ENCODE measurements at places on chromosomes 3 and 15.

GRCh38 chr3:81601707-81602305, 159.6 kb downstream of the GBE1 start:
- DNase-seq, result no peak

DNA sequence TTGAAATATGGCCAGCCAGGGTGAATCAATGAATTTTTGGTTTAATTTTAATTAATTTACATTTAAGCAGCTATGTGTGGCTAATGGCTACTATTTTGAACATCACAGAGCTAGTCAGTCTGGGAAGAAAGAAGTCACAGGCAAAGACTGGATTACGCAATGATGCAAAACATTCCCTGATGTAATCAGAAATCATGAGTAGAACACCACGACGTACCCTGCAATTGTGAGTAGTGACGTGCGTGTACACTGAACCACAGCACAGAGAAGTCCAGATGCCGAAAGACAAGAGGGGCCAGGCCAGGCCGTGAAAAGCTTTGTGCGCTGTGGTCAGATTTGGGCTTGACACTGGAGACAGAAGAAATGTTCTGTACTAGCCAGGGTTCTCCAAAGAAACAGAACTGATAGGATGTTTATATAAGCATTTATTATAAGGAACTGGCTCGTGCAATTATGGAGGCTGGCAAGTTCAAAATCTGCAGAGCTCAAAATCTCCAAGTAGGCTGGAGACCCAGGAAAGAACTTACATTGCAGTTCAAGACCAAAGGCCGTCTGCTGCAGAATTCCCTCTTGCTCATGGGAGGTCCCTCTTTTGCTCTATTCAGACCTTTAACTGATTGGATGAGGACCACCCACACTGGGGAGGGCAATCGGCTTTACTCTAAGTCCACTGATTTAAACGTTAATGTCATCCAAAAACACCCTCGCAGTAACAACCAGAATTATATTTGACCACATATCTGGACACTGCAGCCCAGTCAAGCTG, 44.6 kb downstream of the SH3BP5 start:
- DNase-seq, result no peak

GRCh38 chr3:175798326-175798725, 939.2 kb downstream of the NAALADL2 start:
- no peak for DNase-seq

GRCh38 chr3:13052191-13052820, 20.9 kb downstream of the IQSEC1 start:
- DNase-seq, result no peak

DNA sequence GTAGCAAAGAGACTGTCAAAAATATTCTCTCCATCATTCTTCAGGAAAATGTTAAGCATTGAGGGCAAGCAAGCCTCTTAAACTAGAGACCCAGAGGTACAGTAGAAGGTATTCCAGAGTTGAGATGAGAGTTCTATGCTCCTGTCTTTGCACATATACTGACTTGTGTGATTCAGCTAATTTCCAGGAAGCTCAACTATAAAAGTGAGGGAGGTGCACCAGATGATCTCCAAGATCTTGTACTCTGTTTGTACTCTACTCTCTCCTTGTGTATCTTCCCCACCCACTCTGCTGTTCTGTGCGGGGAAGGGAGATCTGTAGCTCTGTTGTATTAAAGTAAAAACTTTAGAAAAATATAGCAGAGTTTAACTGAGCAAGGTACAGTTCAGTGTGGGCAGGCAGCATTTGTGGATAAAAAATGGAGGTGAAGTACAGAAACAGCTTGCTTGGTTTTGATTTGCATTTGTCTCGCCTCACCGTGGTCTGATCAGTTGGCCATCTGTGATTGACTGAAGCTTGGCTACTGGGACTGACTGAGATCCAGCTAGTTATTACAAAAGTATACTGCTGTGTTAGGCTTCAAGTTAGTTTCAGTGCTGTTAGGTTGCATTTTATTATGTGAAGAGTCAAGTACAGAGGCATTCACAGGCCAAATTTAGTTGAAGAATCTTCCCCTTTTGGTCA, 463.1 kb upstream of the GOLIM4 start:
- no peak for DNase-seq

DNA sequence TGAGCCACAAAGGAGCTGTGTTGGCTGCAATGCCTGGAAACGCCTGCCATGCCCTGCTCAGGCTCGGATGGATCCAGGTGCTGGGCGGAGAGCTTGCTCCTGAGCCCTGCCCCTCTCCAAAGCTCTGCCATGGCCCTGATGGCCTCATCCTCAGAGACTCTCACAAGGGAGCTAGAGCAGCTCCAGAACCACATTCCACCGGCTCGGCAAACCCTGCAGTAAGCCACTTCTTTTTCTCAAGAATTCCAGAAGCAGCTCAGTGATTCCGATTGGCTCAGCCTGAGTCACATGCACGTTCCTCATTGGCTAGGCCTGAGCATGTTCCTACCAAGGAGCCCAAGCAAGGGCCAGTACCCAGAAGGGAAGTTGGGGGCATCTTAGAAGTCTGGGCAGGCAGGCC, 24.8 kb downstream of the TPRA1 start:
- no peak for DNase-seq

- peak; percentile 11 for DNase-seq
Observed at GRCh38 chr15:70902107-70902506, 9.5 kb downstream of the LRRC49 start.

DNA sequence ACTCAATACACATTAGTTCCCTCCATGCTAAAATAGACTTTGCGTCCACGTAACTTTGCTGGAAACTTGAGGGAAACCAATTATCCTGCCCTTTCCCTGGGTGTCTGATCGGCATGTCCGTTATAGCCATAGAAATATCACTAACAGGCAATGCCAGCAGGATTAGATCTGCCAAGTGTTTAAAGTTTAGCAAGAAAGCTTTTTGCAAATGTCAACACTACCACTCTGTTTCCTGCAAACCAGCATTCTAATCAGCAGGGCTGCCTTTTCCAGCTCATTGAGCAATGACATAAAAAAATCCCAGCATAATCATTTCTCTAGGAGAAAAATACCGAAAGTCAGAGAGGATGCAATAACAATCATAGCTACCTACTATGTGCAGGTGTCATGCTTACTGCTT, 60.9 kb downstream of the NOX5 start:
- DNase-seq, result no peak

DNA sequence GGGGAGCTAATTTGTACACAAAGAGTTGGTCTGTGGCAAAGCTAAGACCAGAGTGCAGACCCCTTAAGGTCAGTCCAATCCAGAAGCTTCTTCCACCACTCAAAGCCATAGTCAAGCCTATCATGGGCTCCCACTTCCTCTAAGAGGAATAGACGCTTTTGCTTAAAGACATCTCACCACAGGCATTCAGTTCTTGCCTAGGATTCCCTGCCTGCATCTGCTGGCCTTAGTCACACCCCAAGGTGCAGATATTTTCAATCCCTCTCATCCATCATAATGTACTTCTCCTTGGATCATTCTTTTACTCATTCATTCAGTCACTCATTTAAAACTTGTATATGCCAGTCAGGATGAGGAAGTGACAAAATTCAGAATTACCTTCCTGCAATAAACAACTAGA, 179.6 kb upstream of the STT3B start:
- DNase-seq, result no peak

DNA sequence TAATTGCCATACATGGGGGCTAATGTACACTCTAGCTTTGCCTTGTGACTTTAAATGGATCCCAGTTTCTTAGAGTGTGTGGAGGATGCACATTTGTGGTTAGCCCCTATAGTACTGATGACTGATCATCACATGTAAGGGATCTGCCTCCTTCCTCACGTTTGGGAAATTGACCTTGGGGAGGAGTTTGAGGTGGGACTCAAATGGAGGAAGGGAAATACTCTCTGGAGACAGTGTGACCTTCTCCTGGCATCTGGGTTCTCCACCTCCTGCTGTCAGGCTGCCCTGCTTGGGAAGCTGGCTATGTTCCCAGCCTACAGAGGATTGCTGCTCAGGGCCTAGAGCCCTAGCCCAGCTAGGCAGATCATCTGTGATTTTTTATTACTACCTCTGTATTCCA, 48.7 kb downstream of the PPM1L start:
- no peak for DNase-seq

- peak; percentile 49 for DNase-seq
Observed at GRCh38 chr3:20055020-20055775, 15.0 kb downstream of the KAT2B start.

DNA sequence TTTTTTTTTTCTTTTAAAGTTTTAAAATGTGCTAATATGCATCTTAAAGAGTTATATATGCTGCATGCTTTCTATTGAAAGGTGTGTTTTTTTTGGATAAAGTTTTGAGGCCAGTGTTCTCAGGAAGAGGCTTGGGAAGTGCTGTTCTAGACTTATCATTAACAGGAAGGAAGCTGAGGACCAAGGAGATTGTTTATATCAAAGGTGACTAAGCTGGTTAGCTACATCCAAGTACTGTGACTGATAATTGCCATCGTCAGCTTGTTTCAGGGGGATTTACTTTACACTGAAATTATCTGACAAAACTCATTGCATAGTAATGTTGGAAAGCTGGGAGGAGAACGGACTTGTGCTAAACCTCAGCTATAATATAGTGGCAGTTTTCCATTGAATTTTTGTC, 36.3 kb upstream of the UTS2B start:
- DNase-seq, result no peak

DNA sequence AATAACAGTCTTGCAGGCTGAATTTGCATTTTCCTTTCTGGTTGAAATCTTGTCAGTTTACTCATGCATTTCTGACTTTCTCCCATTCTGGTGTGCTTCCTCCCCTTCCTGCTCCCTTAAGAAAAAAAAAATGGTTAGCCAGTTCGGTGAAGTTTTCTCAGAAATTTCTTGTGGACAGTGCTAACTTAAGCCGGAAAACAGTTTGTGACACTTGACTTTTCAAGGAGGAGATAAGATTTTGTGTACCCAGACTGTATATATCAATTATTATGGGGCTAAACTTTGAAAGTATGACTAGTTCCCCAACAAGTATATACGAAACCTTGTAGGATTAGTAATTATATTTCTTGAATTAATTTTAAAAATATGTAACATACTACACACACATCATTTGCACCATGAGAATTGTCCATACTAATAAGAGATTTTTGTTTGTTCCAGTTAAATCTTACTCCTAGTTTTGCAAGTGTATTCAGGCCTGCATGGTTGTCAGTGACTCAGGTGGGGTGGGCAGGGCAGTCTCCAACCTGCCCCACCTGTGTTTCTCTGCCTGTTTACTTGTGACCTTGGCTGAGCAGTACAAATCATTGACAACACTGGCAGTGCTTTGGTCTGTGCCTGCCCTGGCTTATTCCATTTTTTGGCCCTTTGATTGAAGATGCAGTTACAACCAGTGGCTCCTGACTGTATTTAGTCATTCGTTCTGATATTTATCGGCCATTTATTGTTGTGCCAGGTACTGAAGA, 19.1 kb downstream of the UBE2E1 start:
- DNase-seq, result no peak

- no peak for DNase-seq
Observed at GRCh38 chr15:56017920-56018319, 24.5 kb upstream of the NEDD4 start.

DNA sequence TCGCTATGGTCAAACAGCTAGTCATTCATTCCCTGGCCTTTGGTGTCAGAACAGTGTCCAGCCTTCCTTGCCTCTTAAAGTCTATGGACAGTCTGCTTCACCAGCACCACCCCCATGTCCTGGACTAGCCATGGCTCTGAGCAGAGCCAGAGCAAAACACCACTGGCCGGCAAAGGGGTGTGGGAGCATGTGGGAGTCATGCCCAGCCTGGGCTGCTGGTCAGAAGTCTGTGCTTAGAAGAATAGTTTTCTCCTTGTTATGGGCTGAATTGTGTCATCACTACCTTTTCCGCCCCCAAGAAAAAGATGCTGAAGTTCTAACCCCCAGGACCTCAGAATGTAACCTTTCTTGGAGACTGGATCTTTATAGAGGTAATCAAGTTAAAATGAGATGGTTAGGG, 132.9 kb upstream of the LPP start:
- DNase-seq, result no peak

DNA sequence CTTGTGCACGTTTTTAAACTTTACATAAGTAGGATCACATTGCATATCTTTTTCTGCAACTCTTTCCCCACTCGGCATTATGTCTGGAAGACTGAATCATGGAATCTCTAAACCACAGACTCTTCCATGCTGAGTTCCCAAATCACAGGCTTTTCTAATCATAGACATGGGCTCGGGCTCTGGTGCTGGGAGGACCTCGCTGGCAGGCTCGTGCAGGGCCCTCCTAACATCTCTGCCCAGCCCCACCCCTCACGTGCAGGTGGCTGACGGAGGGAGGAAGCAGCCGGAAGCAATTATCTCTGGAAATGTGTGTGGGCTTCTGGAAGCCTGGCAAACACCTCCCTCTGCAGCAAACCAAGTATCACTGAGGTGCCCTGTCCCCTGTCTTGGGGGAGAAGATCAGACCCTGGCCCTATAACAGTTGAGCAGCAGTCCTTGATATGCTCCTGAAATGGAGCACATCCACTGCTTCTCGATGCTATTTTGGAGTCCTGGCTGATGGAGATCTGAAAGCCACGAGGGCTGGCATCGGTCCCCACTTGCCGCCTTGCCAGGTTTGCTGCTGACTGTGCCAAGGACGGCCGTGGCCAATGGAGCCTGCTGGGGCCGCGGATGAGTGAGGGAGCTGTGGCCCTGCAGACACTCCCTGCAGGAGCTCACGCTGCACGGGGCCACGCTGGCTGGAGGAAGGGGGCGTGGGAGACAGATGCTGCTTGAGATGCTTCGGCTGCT, 4.4 kb upstream of the IQSEC1 start:
- DNase-seq, result no peak

- no peak for DNase-seq
Observed at GRCh38 chr3:167397826-167398225, 17.7 kb upstream of the ZBBX start.

GRCh38 chr15:69436951-69437350, 15.7 kb upstream of the RPLP1 start:
- peak; percentile 35 for DNase-seq

DNA sequence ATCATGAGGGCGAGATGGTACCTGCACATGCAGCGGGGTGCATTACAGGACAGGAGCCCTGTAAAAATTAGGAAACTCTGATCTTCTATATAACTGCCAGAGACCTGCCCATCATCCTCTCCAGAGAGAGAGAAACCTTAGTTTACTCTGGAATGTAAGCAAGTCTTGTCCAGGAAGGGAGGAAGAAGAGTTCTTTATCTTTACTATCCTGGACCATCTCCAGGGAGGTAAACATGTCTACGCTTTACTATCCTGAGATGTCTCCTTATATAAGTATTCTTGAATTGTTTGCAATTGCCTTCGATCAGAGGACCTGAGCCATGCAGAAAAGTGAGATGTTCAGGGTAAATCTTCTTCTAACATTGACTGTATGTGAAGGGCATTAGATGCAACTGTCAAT, 12.7 kb upstream of the HACD2 start:
- DNase-seq, result no peak

- peak; percentile 80 for DNase-seq
Observed at GRCh38 chr3:121995161-121996137, 26.6 kb downstream of the ILDR1 start.

DNA sequence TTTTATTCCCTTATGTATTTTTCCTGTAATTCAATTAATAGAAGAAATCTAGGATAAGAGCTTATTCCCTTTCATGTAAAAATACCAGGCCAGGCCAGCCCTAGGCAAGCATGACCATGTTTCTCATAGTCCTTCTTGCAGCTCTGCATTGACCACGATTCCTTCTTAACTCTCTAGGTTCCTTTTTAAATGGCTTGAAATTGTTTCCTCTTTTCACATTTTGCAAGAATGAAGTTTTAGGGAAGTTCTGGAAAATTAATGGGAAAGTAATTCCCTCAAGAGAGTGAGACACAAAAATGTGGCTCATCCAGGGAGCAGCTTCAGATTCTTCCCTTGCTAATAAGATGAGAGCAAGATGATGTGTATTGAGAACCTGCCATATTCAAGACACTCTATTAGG, 116.5 kb upstream of the FGF7 start:
- no peak for DNase-seq

- DNase-seq, result no peak
Observed at GRCh38 chr15:45133561-45133920, 3.7 kb downstream of the DUOX1 start.

Data from hematopoietic multipotent progenitor cell treated with erythropoietin and hydrocortisone succinate and interleukin-3 and kit ligand, for 4 days (in vitro differentiated cells).